ENCODE measurements at places on chromosomes 5 and 9.

GRCh38 chr5:124697933-124698591, 48.4 kb downstream of the ZNF608 start:
- DNase-seq, result no peak

GRCh38 chr9:128361296-128361985, 9.7 kb upstream of the URM1 start:
- no peak for DNase-seq

GRCh38 chr5:119750887-119751733, 121.8 kb downstream of the FAM170A start:
- peak; percentile 2 for DNase-seq

GRCh38 chr9:89815903-89816573, 211.2 kb downstream of the GADD45G start:
- no peak for DNase-seq

GRCh38 chr5:65925044-65925600, 1.3 kb upstream of the ERBIN start:
- peak; percentile 88 for DNase-seq
